GM23338 (cell line): ENCODE measurements at places on chromosomes 5 and 9. TPM values are rescaled to one million over a fixed set of nuclear protein-coding genes. Genes with fewer than 3 reads are reported as not detected.

DCP2 gene
- total RNA-seq, result 146 and 165 TPM in 2 replicates

ZSWIM6 gene
- 6.0 and 6.6 TPM in 2 replicates for total RNA-seq

GALNT12 gene
- 23.6 and 27.5 TPM in 2 replicates for total RNA-seq

NELFB gene
- 79.5 and 97.3 TPM in 2 replicates for total RNA-seq
